ENCODE measurements at places on chromosomes 7 and 10.

GRCh38 chr10:76915316-76915715 lies 722.3 kb downstream of the KCNMA1 start:
- no peak for ATAC-seq

GRCh38 chr7:129832282-129832681 lies 120.5 kb downstream of the UBE2H start:
- no peak for ATAC-seq

DNA sequence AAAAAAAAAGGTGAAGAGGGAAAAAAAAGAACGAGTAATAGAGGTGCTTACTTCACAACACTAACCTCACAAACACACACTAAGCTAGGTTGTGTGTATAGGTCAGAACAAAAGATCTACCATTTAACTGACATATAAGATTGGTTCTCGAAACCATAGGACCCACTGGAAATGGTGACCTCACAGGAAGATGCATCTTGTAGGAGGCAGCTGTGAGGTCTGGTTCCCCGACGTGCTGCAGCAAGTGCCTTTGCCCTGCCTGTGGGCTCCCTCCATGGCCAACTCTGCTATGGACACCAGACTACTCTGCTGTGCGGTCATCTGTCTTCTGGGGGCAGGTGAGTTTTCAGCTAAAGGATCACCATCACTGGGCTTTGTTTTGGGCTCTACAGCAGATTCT lies 133.8 kb upstream of the PRSS1 start:
- ATAC-seq, result no peak

GRCh38 chr7:150631866-150632864 lies at the start of gene GIMAP6:
TSS of gene GIMAP6 (minus strand) at chr7:150632385. CDS start at chr7:150630142, 2,243 bp downstream.
- peak; percentile 65 for ATAC-seq

DNA sequence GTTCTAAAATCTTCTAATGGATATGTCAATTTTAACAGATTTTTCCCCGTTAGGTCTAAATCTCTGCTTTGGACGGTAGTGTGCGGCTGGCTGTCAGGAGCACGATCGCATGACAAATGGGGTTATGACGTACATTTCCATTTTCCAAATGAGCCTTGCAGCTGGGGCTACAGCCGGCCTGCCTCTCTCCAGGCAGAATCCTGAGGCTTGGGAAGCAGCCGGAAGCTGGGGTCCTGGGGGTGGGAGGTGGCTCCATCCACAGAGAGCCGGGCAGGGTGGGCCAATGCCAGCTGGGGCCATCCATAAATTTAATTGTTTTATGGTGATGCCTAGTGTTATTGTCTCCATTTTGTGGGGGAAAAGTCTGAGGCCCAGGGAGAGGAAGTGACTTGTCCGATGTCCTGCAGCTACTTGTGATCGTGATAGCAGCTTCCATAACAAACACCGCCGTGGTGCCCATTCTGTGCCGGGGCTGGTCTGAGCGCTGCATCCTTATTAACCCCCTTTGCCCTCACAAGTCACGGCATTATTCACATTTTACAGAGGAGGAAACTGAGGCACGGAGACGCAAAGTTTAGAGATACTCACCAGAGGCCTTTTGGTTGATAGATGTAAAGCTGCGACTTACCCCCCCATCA lies 53.0 kb upstream of the EBF3 start:
- no peak for ATAC-seq

GRCh38 chr7:149239345-149240143 lies at the start of gene ZNF212:
TSS of gene ZNF212 (plus strand) at chr7:149239651. CDS start at chr7:149239779, 128 bp downstream.
- ATAC-seq, result peak; percentile 99

DNA sequence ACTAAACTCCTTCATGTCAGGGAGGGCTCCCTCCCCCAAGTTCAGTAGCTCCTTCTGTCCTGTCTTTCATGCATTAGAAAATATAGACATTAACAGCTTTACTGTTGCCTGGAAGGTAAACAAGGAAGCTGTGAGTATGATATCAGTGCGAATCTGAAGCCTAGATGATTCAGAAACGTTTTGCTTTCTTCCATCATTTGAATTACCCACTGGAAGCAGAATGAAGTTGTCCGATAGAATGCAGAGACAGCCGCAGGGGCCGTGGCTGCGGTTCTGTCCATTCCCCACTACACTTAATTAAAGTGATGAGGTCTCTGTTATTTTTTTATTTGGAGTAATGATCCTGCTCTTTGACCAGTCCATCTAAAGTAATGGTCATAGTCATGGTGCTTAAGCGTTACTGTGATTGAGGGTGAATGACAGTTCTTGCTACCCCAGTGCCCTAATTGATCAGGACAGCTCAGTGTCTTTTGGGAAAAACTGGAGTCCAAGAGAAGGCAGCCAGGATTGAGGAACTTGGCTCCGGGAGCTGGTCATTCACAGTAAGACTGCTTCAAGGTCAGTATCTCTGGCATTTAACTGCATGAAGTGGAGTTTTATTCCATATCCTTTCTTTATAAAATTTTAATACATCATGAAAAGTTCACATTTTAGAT lies 69.9 kb downstream of the PTPRE start:
- ATAC-seq, result no peak

DNA sequence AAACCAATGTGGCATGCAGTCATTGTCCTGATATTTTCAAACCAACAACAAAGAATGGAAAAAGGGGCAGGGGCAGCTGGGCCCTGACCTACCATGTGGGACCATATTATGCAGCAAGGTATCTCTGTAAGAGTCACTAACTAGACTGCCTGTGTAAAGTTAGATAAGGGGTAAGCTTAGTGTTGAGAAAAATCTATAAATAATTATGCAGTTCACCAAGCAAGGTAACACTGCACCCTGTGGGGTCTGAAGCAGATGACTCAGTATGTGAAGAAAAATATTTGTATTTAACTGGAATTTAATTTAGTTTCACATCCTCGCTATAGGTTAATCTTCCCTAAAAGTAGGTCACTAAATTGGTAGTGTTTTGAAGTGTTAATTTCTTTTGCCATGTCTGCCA lies 99.3 kb downstream of the PPP1R3A start:
- no peak for ATAC-seq

- no peak for ATAC-seq
These were observed 143.5 kb downstream of the TFPI2 start for GRCh38 chr7:93747019-93747418.

- no peak for ATAC-seq
These were observed 564.1 kb upstream of the KCND2 start for GRCh38 chr7:119708891-119709290.

DNA sequence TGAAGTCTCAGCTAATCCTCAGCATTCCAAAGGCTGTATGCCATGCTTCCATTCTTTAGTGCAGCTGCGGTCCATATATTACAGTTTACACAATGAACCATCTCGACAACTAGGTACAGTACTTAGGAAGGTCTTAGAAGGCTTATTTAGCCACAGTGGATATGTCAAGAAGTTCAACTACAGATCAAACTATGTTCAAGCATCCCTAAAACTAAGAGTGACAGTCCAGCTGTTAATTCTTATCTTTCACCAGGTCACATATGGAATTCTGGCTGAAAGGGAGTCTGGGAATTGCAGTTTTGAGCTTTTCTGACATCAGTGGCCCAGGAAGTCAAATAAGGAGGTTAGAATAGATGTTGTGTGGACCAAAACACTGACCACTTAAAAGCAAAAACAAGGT lies 106.8 kb downstream of the SDHAF3 start:
- ATAC-seq, result no peak

DNA sequence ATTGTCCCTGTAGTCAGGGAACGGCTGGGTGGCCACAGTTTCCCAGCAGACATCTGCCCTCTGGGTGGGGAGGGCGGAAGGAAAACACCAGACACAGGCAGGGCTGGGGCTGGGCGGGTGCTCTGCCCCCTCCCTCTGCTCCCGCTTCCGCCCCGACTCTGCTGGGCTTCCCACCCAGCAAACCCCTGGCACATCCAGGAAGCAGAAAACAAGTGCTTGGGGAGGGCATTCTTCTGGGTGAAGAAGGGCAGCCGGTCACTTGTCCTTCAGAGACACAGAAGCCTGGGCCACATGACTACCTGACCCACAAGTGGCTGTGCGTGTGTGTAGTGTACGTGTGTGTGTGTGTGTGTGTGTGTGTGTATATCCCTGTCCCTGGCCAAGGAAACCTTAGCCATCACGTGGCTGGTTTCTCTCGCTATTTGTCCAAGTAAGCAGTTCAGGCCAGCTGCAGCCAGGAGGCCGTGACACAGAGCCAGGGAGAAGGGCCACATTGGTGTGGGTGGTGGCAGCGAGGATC lies 77.9 kb downstream of the ZMIZ1 start:
- ATAC-seq, result no peak

DNA sequence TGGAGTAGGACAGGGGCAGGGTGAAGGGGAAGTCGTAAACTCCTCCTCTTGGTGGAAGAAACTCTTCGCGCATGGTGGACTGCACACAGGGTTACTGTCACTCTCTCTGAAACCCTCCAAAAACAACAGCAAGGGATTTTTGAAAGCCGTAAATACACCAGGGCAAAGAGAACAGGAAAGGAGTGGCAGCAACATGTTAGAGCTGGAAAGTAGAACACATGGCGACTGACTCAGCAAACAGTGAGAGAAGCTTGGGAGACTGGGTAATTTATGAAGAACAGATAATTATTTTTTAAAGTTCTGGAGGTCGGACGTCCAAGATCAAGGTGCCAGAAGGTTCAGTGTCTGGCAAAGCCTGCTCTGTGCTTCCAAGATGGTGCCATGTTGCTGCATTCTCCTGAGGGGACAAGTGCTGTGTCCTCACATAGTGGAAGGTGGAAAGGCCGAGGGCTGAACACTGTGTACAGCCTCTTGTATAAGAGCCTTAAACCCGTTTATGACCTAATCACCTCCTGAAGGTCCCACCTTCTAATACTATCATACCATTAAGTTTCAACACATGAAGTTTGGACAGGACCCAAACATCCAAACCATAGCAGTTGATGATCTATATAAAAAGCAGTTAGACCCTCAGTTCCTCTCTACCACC lies 22.5 kb upstream of the C10orf53 start:
- ATAC-seq, result no peak
